ENCODE measurements at places on chromosomes 2 and 18.

DNA sequence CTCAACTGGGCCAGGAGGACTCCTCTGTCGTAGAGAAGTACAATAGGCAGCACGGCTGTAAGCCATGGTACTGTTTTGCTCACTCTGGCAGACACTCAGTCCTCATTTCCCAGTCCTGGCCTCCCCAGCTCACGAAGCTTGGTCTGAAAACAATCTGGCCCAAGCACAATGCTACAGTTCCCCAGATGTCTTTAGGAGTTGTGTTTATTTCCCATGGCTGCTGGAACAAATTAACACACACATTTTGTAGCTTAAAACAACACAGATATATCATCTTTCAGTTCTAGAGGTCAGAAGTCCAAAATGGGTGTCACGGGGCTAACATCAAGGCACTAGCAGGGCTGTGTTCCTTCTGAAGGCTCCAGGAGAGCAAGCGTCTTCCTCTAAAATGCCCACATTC is 13.0 kb downstream of the FABP1 start:
- peak; percentile 50 for DNase-seq

- DNase-seq: no peak
These were observed 154.1 kb downstream of the BAZ2B start for GRCh38 chr2:159462201-159462785.

- no peak for DNase-seq
These were observed 213 bp downstream of the DOK6 start for GRCh38 chr18:69400976-69401225.

GRCh38 chr2:191405546-191405945 is 160.3 kb downstream of the MYO1B start:
- no peak for DNase-seq

DNA sequence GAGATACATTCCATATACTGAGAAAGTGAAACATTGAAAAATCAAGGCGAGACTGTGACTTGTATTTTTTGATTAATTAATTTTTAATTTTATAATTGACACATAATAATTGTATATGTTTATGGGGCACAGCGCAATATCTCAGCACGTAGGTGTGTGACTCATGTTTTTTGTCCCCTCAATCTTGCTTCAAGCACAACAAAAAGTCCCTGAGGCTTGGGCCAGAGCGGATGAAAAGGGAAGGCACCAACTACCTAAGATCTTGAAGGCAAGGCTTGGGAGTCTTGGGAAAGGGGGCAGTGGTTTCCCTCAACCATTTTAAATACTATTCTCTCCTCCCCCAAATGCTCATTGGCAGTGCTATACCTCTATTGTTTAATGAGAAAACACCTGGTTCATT is 9.9 kb downstream of the SGPP2 start:
- no peak for DNase-seq

- peak; percentile 83 for DNase-seq
These were observed 132.5 kb downstream of the SPHKAP start for GRCh38 chr2:228048838-228049490.

- no peak for DNase-seq
These were observed 18.1 kb downstream of the MAPK4 start for GRCh38 chr18:50578030-50578429.

- no peak for DNase-seq
These were observed 257.2 kb downstream of the TXNL1 start for GRCh38 chr18:56381196-56381595.

GRCh38 chr2:3490191-3491170 is 28.9 kb downstream of the ADI1 start:
- DNase-seq: no peak

GRCh38 chr2:37786854-37787253 is 115.4 kb upstream of the CDC42EP3 start:
- no peak for DNase-seq
